Epithelial cell of prostate (primary cell): ENCODE measurements at places on chromosomes 7 and 10.

DNA sequence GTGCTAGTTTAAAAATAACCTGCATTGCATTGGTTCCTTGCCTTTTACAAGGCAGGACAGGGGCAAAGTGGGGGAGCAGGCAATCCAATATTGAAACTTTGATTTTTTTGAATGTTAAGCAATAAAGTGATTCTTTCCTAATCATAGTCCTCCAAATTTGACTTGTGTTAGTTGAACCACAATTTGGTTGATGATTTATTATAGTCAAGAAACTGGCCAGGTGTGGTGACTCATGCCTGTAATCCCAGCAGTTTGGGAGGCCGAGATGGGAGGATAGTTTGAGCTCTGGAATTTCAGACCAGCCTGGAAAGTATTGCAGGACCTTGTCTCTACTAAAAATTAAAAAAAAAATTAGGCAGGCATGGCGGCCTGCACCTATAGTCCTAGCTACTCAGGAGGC lies 27.9 kb upstream of the ABLIM1 start:
- DNase-seq, result no peak

- no peak for DNase-seq
Measured at GRCh38 chr10:24320373-24320772, 111.4 kb downstream of the KIAA1217 start.

DNA sequence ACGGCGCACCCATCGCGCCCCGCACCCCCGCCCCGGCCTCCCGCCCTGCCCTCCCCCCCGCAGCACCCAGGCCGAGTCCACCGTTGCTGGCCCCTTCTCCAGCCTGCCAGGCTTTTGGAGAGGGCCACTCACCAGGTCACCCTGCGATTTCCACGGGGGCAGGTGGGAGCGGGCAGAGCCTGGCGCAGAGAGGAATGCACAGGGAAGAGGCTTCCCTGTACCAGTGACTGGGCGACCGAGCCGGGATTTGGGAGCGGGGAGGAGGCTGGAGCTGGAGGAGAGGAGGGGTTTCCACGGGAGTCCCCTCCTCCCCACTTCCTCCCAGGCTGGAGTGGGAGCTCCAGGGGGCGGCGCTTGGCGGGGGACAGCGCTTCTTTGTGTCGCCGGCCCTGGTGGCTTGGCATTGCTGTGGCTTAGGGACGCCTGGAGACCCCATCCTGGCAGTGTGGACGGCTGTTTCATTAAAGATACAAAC lies 19.3 kb downstream of the TCAF1 start:
- no peak for DNase-seq

DNA sequence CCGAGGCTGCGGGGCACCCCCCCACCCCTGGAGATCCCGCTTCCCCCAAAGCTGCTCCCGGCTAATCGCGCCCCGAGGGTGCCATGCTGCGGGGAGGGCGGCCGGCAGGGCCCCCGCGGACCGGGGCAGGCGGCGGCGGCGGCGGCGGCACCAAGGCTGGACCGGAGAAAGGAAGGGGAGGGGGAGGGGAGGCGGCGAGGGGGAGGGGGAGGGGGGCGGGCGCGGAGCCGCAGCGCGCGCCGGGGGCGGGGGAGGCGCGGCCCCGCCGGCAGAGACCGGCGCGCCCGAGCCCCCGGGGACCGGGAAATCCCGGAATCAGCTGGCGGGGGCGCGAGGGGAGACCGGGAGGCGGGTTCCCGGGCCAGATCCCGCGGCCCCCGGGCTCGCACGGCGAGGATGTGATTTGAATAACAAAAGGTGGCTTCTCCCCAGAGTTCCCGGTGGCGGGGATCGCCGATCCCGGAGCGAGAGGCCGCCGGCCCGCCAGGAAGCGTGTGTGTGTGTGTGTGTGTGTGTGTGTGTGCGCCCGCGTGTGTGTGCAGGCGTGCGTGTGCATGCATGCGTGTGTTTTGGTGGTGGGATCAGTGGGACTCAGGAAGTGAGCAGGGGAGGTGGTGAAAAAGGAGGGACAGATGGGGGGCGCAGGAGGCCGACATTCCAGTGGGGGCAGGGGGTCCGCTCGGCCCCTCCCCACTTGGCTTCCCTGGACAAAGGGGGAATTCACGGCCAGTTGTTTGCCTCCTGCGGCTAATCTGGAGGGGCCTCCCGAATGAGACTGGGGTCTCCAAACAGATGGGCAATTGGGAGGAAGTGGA lies 99.5 kb downstream of the HIP1 start:
- DNase-seq, result no peak

DNA sequence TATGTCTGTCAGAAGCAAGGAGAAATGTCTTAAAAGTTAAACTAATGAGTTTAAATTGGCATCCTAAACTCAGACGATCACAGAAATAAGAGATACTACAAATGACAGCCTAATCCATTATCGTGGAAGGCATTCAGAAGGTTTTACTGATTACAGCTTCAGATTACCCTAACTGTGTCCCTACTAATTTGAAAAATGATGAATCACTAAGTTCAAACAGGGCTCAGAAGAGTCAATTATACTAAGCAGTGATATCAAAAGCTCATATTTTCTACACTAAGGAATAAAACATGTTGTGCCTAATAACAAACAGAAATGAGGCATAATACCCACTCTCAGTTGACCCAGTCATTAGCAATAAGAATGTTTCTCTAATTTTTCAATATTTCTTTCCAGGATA lies 152.0 kb upstream of the NRBF2 start:
- DNase-seq, result no peak

GRCh38 chr10:76925636-76926405 lies 711.8 kb downstream of the KCNMA1 start:
- DNase-seq, result no peak

GRCh38 chr7:68187532-68187931 lies 1190.9 kb downstream of the TYW1 start:
- no peak for DNase-seq

GRCh38 chr10:94005050-94005449 lies 11.3 kb downstream of the PLCE1 start:
- DNase-seq, result peak; percentile 67

DNA sequence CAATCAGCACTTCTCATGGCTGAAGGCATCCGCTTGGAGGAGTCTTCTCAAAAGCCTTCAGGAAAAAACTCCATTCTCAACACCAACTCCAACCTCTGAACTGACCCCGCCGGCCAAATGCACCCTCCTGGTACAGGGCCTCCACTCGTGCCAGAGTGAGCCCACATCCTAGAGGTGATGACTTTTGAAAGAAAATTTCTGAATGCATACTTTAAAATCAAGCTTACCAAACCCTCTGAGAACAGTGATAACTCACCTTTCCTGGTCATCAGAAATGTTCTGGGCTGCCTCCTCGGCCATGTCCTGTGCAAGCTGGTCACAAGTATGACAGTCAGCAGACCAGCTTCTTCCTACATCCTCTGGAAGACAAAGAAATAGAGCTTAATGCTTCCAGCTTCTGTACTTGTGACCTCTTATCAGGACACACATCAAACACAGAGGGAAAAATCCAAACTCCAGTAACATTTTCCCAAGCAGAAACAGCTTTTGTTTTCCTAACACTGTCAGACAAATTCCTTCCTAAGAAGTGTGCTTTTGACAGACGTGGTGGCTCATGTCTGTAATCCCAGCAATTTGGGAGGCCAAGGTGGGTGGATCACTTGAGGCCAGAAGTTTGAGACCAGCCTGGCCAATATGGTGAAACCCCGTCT lies at the start of gene PKD1L1:
Gene PKD1L1, minus strand, starts transcription at position 326 of the 650 bp plus-strand sequence. Its CDS starts 26 bp downstream, at position 300.
- DNase-seq, result no peak

DNA sequence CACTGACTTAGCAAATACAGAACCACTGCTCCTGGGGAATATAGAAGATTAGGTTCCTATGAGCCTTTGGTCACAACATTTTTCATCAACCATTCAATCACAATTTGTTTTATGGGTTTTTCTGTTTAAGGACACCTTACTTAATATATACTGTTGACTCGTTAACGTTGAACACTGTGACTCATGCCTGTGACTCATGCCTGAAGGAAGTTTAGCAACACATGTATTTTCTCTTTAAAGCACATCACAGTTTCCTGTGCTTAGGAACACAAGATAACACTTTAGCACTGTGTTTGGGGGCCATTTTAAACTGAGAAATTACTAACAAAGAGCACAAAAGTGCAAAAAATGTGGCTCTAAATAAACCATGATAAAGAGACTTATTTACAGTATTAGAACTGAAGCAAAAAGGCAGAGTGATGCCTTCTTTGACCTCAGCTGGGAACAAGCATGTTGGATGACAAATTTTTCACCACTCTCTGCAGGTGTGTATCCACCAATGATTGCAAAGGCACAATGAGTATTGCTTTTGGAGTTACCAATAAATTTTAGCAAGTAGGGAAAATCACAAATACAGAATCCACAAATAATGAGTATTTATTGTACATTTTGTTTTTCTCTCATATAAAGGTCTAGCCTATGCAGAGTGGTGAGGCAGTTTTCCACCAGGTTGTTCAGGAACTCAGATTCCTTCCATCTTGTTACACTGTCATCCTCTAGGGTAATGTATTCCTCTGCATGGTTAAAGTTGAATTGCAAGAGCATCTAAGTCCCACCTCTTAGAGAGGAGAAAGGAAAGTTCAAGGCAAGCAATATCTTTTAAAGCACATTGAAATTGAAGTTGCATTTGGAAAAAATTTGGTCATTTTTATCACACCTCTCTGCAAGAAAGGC lies 7.3 kb downstream of the FGFBP3 start:
- peak; percentile 75 for DNase-seq

GRCh38 chr7:2012981-2013380 lies 219.8 kb downstream of the MAD1L1 start:
- no peak for DNase-seq

- no peak for DNase-seq
Measured at GRCh38 chr7:72028267-72028666, 383.9 kb downstream of the CALN1 start.

- DNase-seq, result no peak
Measured at GRCh38 chr7:138233189-138233588, 156.9 kb downstream of the AKR1D1 start.

GRCh38 chr7:21763818-21764217 lies 181.9 kb downstream of the CDCA7L start:
- DNase-seq, result no peak

GRCh38 chr10:75857269-75857846 lies 425.9 kb downstream of the LRMDA start:
- no peak for DNase-seq

- no peak for DNase-seq
Measured at GRCh38 chr10:33195608-33196376, 138.7 kb downstream of the NRP1 start.

DNA sequence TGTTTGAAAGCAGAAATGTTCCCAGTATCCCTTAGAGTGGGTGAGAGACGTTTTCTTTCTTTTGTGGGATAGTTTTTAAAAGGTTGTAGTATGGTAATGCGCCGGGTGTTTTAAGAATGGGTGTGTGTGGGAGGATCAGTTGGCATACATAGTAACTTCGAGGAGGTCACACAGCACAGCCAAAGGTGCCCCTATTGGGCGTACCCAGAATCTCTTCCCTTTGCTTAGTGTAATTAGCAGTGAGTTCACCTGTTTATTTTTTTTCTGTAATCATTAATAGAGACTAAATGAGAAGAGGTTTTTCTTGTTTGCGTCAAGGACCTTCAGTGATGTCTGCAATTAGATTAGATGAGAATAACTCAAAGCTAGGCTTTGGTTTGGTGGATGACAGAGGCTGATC lies 1.5 kb downstream of the PLEKHA8 start:
- no peak for DNase-seq

DNA sequence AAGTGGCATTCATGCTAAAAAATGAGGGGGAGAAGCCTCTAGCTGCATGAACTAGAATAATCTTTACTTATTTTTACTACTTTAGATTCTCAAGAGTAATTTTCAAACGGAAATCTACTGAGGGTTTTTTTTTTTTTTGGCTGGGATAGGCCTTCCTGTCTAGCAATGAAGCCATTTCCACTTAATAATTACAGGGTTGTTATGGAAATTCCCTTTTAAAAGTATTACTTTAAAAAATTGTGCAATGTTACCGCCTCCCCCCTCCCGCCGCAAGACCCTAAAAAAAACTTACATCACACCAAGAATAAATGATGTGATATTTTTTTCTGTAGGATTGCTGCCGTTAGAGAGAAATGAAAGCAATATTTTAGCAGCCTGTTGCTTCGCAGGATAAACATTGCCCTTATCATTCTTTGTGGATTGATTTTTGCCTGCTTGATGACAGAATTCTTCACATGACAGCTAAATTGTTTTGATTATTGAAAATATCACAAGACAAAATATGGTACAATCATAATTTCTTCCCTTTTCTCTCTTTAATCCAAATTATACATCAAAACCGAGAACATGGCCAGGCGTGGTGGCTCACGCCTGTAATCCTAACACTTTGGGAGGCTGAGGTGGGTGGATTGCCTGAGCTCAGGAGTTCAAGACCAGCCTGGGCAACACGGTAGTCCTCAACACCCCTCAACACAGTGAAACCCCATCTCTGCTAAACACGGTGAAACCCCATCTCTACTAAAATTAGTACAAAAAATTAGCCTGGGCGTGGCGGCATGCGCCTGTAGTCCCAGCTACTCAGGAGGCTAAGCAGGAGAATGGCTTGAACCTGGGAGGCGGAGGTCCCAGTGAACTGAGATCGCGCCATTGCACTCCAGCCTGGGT lies 32.8 kb downstream of the ARL4A start:
- DNase-seq, result no peak

GRCh38 chr10:67612577-67613537 lies 83.1 kb downstream of the CTNNA3 start:
- DNase-seq, result no peak

DNA sequence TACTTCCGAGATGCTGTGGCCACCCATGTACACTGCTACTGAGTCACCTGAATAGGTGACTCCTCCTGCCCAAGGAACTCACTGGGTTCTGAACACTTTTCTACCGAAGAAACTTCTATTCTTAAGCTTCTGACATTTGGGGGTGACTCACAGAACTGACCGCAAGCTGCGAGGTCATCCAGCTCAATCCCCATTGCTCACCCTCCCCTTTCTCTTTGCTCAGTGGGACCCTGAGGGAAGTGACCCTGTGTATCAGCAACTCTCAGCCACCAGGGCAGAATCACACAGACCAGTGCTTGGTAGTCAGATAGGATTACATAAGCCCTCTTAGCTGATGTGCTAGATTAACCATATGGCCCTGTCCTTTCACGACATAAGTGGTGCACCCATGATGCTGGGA lies 46.3 kb downstream of the INSYN2A start:
- DNase-seq, result no peak

DNA sequence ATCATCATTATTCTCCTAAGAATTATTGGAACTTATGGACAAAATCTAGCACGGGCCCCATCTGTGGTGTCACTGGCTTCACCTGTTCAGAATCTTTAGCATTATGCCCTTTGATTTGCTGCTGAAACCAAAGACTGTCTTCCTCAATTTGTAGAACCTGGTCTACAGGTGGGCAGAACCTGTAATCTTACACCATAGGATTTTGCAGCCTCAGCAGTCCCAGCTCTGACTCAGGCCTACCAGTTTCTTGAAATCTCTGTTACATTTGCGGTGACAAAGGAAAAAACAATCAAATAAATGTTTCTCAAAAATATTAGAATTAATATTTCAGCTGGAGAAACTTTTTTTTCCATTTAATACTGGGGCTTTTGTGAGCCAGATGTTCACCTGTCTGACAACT lies 86.1 kb downstream of the EPDR1 start:
- DNase-seq, result no peak

DNA sequence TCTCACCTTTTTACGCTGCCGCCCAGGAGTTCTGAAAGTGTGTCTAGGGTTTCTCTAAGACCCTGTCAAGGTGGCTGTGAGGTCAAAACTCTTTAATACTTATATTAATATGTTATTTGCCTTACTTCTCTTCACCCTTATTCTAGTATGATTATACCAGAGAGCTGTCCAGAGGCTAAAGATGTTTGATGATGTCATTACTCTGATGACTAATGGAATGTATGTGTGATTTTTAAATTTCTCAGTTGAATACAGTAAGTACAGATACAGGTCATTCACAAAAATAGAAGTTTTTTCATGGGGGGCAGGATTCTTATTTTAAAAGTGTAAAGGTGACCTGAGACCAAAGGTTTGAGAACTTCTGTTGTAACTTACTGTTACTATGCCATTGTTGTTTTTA lies 150.6 kb upstream of the FOXP2 start:
- no peak for DNase-seq
